Fibroblast of skin of left biceps (primary cell): ENCODE measurements at places on chromosomes 11 and 22.

DNA sequence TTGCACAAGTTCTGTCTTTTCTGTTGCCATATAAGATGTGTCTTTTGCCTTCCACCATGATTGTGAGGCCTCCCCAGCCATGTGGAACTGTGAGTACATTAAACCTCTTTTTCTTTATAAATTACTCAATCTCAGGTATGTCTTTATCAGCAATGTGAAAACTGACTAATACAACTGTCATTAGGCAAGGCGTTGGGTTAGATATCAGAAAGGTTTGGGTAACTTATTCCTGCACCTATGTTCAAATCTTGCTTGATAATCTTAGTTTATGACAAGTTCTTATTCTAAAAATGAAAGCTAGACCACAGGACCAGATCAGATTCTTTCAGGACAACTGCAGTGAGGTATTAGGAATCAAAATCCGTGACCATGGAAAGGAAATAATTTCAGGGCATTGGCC, 160.6 kb upstream of the BDNF start:
- no peak for DNase-seq

DNA sequence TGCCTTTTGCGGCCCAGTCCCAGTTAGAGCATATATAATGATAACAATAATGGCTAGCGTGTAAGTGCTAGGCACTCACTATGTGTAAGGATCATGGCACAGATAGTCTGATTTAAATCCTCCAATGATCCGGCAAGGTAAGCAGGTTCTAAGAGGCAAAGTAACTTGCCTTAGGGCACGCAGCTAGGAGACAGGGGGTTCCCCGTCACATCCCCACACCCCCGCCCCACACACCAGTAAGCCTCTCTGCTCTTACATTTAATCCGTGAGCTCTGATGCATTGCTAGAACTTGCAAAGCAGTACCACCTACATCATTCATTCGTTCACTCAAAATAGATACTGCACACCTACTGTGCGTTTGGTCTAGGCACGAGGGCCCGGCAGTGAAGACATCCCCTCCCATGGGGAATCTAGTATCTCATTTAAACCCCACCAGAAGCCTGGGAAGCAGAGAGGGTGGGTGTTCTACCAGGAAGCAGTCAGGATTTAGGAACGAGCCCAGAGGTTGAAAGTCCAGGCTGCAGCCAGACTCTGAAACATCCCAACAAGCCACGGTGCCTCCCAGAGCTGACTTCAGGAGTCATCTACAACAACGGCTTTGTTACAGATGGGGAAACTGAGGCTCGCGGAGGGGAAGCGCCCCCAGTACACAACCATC, 20.6 kb downstream of the TMPRSS6 start:
- DNase-seq = no peak

- no peak for DNase-seq
These were observed 2.1 kb upstream of the PTPRCAP start for GRCh38 chr11:67439321-67440228.

- DNase-seq = no peak
These were observed 108.5 kb downstream of the MICAL2 start for GRCh38 chr11:12218909-12219308.

GRCh38 chr11:125593114-125593820, 615 bp downstream of the STT3A start:
- no peak for DNase-seq

DNA sequence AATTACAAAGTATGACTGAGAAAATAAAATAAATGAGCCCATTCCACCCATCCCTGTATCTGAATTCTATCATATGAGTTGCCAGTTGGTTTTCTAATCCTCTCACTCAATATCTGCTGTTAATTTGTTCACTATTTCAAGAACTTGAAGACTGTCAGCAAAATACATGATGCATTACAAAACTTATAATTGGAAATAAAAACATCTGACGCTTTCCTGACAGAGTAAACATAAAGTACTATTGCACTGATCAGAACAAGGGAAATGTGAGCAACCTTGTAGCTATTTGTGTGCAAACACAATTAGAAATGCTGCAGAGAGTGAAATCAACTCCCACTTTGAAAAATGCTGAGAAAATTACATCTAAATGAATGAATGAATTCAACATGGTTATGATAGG, 97.1 kb downstream of the MPPED2 start:
- DNase-seq = no peak

- DNase-seq = peak; percentile 22
These were observed 79.0 kb downstream of the TTC28 start for GRCh38 chr22:28600546-28601143.

DNA sequence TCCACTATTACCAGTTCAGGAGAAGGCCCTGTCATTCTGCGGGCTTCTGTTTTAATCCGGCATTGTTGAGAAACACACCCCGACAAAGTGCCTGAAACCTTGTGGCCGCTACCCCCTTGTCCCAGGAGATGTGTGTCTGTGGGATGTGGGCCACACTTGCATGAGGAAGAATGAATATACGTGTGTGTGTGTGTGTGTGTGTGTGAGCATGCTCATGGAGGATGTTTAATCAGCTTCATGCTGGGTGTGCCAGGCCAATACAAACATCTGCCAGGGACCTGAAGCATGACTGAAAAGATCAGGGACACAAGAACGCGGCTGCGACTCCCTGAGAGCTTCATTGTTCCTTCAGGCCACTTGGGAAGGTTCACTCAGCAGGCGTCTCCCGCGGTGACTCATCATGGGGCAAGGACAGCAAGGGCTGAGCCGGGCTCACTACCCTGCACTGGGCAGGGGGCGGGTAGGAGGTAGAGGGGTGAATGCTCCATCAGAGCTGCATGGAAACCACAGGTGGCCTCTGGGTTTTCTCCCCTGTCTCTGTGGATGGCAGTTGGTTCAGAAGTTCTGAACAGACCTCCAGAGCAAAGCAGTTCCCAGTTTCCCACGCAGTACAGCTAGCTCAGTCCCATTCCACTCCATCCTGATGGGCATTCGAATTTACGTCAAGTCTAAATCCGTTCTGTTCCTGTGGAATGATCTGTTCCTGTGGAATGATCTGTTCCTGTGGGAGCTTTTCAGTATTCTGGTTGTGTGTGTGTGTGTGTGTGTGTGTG, 7.0 kb upstream of the MALAT1 start:
- peak; percentile 88 for DNase-seq

DNA sequence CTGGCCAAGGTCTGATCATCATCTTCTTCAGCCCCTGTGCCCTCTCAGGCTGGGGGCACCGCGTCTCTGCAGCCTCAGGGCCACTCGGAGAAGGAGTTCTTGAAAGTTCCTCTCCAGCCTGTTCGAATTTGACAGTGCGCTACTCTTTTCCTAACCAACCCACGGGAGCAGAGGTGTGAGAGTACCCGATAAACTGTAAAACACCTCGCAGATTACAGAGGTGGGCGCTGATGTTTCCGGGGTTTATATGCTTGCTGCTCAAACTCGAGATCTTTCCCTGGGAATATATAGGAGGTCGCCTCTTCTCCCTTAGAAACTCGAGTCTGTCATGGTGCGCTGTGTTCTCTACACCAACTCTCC, 515 bp downstream of the CTR9 start:
- DNase-seq = no peak

GRCh38 chr11:132312161-132312560, 941.7 kb downstream of the NTM start:
- DNase-seq = peak; percentile 40

DNA sequence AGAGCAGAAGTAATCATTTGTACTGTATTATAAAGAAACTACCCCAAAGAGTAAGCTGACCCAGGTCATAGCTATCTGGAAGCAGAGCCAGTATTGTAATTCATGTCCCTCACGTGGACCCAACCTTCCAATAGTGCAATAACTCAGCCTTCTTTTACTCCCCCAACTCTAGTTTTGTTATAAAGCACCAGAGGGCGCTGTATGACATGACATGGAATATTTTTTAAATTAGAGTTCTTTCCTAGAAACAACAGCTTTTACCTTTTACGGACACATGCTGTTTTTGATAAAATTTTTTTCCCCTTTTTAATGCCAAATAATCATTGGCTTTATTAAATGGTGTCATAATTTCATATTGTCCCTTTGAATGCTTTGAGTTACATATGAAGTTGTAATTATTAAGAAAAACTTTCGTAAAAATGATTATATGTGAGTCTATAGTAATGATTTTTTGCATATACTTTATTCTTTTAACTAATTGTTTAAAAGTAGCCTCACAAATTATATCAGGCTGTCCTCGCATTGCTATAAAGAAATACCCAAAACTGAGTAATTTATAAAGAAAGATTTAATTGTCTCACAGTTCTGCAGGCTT, 76.9 kb downstream of the DKK3 start:
- peak; percentile 40 for DNase-seq

GRCh38 chr22:26326803-26327202, 102.3 kb upstream of the ASPHD2 start:
- no peak for DNase-seq

GRCh38 chr11:34451053-34451452, 12.3 kb downstream of the CAT start:
- no peak for DNase-seq

GRCh38 chr11:12008790-12009616, 577 bp upstream of the DKK3 start:
- DNase-seq = no peak

- DNase-seq = no peak
These were observed 102.9 kb downstream of the CCDC81 start for GRCh38 chr11:86477495-86478155.

- DNase-seq = no peak
These were observed 13.5 kb downstream of the KIAA1671 start for GRCh38 chr22:24965822-24966626.

DNA sequence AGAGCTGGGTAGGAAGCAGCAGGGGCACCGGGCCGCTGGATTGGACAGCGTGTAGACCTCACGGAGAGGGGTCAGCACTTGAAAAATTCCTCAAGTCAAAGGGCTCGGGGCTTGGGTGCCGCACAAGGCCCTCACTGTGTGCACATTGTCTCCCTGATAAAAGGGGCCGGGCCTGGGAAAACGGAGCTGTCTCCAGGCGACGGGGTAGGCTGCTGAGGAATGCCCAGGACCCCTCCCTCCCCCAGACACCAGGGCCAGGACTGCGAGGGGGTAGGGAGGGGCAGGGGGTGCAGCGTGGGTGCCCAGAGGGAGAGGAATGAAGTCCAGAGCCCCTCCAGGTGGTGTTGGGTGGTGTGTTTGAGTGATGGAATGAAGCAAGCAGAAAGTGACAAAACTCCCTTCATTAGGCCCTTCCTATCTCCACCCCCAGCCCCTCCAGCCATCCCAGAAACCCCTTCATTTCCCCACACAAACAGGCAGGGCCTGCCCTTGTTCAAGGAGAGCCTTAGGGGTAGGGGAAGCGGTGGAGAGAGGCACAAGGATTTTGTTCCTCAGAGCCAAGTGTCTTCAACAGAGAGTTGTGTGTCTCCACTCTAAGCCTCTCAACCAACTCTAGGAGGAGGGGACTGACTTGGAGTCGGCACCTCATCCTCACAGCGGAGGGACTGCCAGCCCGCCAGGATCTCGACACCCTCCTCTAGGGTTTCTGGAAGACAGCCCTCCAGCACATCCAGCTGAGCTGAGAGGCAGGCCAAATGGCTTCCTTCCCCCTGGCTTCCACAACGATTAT, 63.9 kb downstream of the SYN3 start:
- no peak for DNase-seq

DNA sequence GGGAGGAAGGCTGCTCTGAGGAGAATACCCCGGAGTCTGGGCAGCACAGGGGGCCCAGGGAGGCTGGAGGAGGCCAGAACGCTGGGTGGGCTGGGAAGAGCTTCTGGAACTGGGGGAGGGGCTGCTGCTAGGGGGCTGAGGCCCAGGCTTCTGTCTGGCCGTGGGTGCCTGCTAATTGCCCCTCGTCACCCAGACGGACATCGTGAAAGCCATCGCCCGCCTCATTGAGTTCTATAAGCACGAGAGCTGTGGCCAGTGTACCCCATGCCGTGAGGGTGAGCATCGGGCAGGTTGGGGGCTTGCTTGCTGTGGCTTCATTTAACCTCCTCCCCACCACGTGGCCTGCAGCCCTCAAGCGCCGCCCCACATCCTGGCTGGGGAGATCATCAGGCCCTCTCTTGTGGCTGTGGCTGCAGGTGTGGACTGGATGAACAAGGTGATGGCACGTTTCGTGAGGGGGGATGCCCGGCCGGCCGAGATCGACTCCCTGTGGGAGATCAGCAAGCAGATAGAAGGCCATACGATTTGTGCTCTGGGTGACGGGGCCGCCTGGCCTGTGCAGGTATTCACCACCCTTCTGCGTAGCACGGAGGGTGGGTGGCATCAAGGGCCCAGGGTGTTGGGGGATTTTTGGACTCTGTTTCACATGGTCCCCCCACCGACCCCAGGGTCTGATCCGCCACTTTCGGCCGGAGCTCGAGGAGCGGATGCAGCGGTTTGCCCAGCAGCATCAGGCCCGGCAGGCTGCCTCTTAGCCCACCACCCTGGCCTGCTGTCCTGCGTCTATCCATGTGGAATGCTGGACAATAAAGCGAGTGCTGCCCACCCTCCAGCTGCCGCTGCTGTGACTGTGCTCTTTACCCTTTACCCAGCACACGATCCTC, 5.2 kb downstream of the NDUFV1 start:
- DNase-seq = no peak

GRCh38 chr22:35601743-35602615, 15.2 kb downstream of the MB start:
- DNase-seq = no peak

DNA sequence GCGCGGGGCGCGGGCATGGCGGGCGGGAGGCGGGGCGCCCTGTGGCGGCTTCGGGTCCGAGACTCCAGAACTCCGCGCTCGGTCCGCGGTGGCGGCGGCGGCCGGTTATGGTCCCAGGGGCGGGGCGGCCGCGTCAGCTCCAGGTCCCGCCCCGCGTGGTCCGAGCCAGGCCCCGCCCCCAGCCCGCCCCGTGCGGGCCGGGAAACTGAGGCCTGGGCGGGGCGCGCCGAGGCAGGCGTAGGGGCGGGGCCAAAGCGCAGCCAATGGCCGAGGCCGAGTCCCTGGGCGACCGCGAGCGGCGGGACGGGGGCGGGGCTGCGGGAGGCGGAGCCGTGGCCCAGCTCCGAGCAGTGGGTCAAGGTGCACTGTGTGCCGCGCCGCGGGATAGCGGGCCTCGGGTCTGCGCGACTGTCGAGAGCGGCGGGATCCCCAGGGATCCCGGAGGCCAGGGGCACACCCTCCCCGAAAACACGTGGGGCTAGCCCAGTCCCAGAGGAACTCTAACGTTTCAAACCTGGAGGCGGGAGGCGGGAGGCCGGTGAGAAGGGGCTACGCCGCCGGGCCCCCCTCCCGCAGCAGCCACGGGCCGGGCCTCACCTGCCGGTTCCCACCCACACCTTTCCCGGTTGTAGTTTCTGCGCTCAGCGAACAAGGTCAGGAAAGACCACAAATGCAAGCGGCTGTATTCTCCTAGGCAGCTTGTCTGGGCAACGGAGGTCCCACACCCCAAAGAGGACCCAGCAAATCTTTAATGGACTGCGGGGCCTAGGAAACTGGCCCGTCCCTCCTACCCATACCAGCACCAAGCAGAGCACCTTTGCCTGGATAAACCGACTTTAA, at the start of gene SLC25A1:
Gene SLC25A1 (minus strand): TSS at position 80 of the 840 bp plus-strand sequence. CDS start 63 bp downstream, at position 17.
- DNase-seq = peak; percentile 74

GRCh38 chr11:7522546-7522945, 8.7 kb downstream of the PPFIBP2 start:
- DNase-seq = no peak

- no peak for DNase-seq
These were observed 3.9 kb upstream of the NAP1L4 start for GRCh38 chr11:2995893-2996554.
